ENCODE measurements at places on chromosomes 1 and 21.

DNA sequence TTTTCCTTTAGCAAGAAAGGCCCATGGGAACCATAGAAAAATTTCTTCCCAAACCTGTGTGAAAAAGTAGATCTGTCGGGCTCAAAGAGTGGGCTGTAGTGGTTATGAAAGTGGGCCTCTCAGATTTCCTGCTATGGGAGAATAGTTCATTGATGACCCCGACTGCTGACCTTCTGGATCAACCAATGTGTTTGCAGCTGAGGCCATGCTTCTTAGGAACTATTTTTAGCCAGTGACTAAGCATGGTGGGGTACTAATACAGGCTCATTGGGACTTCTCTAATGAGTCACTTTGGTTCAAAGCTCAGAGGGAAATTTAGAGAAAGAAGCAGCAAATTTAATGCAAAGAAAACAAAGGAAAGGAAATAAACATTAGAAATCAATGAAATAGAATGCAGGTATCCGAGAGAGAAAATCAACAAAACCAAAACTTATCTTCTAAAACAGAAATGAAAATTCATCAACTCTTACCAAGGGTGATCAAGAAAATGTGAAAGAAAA is 12.6 kb upstream of the PSMA5 start:
- no peak for DNase-seq

DNA sequence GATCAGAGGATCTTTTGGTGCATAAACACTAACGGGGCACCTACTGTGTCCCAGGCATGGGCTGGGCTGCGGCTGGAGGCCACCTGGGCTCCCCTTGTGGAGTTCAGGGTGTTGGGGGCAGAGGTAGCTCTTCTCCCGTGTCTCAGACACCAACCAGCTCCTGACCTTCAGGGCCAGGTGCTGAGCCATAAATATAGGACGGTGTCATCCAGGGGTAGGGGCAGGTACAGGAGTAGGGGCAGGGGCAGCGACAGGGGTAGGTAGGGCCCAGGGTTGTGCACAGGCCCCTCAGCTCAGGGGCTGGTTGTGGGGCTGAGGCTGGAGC is 18.0 kb upstream of the LRRC3 start:
- no peak for DNase-seq

GRCh38 chr1:10057343-10057742 is 24.6 kb downstream of the UBE4B start:
- no peak for DNase-seq

- DNase-seq: no peak
Observed at GRCh38 chr1:34833711-34834110, 25.8 kb downstream of the SMIM12 start.

GRCh38 chr1:42484382-42484781 is 21.3 kb downstream of the CCDC30 start:
- DNase-seq: no peak

- DNase-seq: no peak
Observed at GRCh38 chr1:69511426-69512192, 56.1 kb upstream of the LRRC7 start.

- no peak for DNase-seq
Observed at GRCh38 chr1:19814244-19814661, 830 bp downstream of the RNF186 start.

- no peak for DNase-seq
Observed at GRCh38 chr1:233625510-233625981, 11.6 kb downstream of the KCNK1 start.

DNA sequence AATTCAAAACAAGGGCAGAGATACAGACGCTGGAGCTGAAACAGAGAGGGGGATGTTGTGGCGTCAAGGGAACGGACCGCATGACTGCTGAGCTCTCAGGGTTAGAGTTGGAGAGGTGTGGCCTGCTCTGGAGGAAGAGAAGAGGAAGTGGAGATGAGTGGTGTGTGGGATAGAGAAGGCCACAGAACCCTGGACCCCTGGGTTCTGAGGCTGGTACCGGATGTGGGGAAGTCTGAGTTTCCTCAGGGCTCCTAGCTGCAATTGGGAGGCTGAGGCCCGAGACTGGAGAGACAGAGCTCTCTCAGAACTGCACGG is 1.8 kb downstream of the BCAN start:
- DNase-seq: no peak

DNA sequence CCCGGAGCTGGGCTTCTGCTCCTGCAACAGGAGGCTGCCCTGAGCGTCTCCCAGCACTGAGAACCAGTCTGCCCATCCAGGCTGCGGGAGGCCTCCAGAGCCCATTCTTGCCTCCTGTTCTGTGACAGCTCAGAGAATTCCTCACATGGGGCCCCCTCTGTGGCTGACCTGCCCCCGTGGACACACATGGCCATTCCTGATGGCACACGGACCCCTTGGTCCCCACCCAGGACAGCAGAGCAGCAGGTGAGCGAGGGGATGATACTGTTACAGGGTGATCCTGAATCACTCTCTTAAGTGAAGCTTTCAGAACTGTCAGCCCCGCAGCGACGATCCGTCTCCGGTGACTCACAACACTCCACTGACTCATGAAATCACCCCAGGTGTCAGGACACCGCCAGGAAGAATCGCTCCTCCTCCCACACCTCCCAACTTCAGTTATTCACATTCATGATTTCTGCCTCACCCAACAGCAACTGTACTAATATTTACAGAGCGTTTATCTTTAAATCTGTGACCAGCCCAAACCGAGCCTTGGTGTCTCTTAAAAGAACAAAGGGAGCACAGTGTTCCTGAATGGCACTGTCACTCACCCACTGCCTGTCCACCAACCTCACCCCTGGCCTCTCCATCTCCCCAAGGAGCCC is 22.5 kb downstream of the CHD5 start:
- peak; percentile 33 for DNase-seq

DNA sequence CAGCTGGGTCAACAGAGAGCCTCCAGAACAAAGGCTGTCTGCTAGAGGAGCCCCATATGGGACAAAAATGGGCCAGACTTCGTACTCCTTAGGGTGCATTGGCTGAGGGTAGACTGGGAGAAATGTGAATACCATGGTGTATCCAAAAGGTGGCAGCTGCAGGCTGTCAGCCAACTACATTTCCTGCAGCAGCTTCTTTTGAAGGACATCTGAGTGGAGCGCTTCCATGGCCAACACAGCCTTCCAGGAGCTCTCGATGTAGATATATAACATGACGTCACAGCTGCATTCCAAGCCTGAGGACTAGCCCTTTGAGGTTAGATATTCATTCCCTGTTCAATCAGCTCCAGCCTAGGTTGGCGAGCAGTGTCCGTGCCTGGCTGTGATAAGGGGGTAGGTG is 107.7 kb downstream of the MAB21L3 start:
- DNase-seq: no peak

GRCh38 chr21:25441835-25442234 is 165.4 kb downstream of the MRPL39 start:
- DNase-seq: no peak

DNA sequence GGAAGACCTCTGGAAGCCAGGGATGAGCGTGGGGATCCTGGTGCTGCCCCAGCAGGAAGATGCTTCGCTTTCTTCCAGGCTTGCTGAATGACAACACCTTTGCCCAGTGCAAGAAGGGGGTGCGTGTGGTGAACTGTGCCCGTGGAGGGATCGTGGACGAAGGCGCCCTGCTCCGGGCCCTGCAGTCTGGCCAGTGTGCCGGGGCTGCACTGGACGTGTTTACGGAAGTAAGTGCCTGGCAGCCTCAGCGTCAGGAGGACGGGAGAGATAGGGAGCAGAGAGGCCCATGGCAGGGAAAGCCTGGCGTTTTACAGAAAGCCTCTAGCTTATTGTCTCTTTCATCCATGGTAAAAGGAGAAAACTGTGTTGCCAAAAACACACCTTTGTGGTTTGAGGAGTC is 23.5 kb downstream of the PHGDH start:
- no peak for DNase-seq

DNA sequence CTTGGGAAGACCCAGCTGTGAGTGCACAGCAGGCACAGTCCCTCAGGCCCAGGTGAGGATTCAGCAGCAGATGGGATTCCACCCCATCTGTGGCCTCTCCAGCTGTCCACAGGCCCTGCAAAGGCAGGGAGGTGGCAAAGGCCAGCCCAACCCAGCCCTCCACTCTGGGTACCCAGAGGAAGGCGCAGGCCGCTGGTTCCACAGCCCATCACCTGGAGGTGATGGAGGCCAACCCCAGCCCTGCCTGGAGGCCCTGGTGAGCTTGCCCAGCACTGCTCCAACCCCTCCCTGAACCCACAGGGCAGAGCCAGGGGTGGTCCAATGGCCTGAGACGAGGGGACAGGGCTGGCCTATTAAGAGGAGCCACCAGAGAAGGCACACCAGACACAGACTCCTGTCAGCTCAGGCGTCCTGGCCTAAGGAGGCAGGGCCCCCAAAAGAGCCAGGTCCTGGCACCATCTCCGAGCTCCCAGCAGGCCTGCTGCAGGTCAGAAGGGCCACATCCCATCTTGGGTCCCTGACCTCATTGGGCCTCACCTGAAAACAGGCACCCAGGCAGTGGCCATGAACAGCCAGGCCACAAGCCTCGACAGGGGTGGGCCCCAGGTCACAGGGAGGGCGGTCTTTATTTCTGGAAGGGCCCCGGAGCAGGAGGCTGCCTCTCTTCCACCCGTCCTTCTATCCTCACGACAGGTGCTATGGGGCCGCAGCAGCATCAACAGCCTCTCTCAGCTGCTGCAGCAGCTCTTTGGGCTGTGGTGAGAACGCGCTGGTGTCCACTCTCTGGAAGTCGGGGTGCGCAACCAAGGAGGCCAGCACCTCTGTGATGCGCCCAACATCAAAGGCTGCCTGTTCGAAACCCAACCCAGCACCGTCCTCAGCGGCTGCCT is 3.2 kb downstream of the JMJD4 start:
- no peak for DNase-seq

DNA sequence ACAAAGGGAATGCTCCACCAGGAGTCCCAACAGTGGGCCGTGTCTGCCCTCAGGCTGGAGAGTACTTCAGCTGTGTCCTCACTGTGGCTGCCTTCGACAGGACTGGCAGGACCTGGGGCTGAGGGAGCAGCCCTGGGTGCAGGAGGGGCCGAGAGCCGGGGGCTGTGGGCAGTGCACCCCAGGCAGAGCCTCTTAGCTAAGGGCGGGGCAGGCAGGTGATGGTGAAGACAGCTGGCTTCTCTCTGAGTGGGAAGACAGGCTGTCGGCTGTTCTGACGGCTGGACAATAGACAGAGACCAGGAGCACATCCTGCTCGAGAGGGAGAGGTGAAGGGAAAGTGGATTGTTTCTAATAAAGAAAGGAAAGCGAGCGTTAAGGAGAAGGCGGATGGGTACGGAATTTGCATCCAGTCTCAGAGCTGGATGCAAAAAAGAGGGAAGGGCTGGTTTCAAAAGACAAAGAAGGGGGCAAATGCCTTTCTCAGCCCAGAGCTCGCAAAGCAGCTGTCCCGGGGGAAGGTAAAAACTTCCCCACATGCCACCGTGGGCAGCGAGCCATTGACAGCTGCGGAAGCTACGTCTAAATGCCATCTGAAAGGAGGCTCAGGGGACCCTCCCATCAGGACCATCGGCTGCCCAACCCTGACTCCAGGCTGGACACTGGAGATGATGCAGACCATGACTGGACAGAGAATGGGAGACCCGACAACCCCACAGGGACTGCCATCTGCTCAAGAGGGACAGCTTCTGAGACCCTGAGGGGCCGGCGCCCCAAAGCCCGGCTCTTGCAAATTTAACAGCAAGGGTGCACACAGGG is 92.0 kb downstream of the STUM start:
- DNase-seq: no peak

- no peak for DNase-seq
Observed at GRCh38 chr21:42037943-42038342, 27.8 kb upstream of the ZBTB21 start.

DNA sequence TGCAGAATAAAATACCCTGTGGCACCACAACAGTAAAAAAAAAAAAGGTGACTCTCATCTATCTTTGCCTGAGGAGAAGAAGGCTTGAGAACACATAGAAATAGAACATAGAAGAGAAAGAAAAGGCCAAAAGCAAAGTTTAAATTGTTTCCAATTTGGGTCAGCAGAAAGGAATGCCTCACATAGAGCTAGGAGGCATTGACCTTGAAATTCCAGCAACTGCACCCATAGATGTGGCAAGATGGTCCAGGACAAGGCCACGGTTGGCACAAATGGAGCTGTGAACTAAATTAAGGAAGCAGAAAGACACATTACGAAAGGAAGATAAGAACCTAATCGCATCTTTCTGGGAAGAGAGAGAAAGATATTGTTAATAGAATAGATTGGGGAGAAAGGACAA is 588.3 kb downstream of the LMO4 start:
- no peak for DNase-seq

GRCh38 chr1:17865912-17866739 is 111.0 kb downstream of the ACTL8 start:
- DNase-seq: no peak

DNA sequence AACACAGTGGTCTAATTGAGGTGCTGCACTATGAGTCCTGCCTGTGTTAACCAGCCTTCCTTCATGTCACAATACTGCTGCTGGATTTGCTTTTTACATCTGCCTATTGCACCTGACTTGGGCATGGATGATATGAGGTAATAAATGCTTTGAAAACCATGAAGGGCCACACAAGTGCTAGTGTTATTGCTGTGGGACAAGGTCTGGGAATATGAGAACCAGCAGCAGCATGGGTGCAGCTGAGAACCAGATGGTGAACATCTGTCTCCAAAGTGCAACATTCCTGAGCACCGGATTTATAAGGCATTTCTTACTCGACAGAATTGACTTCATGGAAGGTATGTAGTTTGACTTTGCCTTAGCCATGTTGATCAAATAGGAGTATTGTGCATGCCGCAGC is 16.6 kb downstream of the TRIM45 start:
- no peak for DNase-seq

DNA sequence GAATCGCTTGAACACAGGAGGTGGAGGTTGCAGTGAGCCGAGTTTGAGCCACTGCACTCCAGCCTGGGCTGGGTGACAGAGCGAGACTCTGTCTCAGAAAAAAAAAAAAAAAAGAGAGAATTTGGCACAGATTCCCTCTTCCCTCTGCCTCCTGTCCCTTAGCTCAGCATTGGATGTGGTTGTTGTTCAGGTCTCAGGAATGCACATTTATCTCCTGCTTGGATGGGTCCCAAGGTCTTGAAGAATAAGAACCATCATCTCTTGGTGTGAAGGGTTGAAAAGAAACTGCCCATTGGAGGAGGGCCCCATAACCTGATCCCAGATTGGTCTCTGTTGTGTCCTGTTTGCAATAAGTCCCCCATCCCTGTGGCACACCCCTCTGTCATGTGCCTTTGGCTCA is 34.9 kb downstream of the UBIAD1 start:
- no peak for DNase-seq

DNA sequence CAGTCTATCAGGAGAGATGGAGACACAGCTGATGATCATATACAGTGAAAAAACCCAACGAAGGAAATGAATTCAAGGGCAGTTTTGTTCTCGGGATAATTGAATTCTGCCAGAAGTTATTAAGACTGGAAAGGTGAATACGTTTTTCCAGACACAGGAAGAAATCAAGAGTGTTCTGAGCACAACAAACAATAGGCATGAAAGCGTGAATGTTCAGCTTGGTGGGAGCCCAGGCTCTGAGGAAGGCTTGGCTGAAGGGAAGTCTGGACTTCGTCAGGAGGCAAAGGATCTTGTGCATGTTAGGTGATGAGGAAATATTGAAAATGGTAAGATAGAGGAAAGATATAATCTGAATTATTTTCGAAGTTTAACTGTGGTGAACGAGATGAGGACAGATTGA is 50.4 kb downstream of the CYYR1 start:
- no peak for DNase-seq
